Activated CD4-positive, CD25-positive, alpha-beta regulatory T cell (primary cell): ENCODE measurements at places on chromosomes 6 and 20.

GRCh38 chr20:17816804-17817587 lies 117.2 kb downstream of the BANF2 start:
- no peak for DNase-seq

GRCh38 chr20:46936415-46937156 lies 41.9 kb downstream of the EYA2 start:
- DNase-seq: no peak

- no peak for DNase-seq
These were observed 14.4 kb upstream of the FAM217A start for GRCh38 chr6:4093288-4093687.

DNA sequence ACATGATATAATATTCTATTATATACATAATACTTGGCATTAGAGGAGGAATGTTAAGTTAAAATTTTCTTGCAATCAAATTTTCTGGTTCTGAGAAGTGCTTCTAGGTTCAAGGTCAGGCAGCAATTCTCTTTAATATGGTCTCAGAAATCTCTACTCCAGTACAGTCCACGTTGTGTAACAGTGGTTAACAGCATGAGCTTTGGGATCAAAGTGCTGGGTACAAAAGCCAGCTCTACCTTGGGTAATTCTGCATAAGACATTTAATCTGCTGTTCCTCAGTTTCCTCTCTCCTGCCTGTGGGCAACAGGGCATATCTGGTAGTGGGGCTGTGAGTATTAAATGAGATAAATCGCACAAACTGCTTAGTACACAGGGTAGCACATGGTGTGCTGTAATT lies 437.8 kb downstream of the CDC5L start:
- no peak for DNase-seq

DNA sequence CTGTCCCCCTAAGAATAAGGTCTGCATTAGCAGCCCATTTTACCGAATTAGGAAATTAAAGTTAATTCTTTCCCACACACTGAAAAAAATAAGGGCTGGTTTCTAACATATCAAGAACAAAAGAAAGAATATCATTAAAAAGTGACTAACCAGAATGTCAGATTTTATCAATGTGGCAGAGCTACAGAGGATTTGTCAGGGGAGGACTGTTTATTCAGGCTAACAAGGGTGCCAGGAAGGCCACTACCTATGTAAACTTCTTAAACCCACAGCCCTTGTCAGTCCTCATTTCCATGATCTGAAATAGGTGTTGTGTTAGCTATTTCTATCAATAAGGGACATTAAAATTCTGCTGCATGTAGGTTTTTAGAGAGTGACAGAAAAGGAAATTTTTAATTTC lies 76.4 kb downstream of the BACH2 start:
- DNase-seq: no peak

- no peak for DNase-seq
These were observed 100.2 kb upstream of the KCNG1 start for GRCh38 chr20:51122931-51123658.

- DNase-seq: no peak
These were observed 9.3 kb downstream of the RAET1E start for GRCh38 chr6:149888659-149889058.

GRCh38 chr20:2217857-2218539 lies 77.8 kb upstream of the TGM3 start:
- no peak for DNase-seq

DNA sequence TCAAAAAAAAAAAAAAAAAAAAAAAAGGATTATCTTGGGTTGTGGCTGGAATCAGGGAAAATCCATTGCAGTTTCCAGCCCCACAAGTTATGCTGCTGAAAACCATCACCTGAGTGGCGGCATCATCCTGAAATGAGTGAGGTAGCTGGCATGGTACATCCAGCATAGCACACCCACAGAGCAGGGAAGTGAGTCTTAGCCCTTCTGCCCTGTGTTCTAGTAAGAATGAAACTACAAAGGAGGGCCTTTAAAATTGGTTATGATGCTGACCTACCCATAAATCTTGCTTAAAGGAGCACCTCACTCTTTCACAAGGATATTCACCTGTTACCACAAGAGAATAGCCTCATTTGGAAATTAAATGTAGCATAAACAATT lies 119.2 kb downstream of the NFATC2 start:
- no peak for DNase-seq

DNA sequence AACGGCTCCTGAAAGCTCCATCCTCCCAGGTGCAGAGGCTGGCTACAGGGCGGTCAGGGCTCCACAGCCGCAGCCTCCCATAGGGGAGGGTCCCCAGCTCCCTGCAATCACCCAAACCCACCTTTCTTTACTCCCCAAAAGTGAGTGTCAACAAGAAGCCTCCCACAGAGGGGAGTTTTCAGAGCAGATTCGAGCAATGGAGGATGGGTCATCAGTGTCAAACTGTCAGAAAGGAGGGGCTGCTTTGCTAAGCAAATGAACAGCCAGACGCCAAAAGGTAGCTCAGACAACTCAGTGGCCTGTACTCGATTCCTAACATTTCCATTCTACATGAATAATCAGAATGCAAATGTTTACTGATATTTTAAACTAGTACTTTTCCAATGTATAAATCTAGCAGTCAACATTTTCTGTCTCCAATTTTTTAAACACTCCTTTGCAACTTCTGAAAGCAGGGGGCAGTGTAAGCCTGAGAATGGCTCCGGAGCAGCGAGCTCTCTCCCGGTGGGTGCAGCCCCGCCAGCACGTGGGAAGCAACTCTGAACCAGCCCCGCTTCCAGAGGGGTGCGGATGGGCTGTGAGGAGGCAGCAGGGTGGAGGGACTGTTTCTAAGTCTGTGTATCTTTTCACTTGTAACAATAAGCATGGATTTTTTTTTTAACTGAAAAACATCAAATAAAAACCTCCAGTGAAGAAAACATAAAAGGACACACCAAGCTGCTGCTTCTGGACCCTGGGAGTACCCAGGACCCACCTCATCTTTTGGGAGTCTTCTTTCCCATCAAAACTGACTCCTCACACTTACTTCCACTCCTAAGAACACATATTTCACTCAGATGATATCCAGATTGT lies 54.9 kb downstream of the TAF4 start:
- peak; percentile 46 for DNase-seq

GRCh38 chr20:22288957-22289356 lies 295.4 kb downstream of the FOXA2 start:
- DNase-seq: no peak

- no peak for DNase-seq
These were observed 72.4 kb downstream of the HFE start for GRCh38 chr6:26159357-26160273.

DNA sequence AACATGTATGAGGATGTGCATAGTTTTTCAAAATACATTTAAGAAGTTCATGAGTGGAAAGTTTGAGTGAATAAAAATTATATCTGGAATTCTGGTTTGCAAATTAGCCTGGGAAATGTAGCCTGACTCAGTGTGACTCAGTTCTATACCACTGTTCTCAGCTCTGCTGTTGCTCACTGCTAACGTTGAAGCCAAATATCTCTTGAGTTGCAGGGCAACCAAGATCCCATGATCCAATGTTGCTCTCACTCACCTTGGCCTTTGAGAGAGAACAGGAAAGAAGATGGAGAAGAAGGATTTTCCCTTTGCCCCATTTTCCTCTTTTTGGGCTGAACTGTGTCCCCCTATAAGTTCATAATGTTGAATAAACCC lies 28.9 kb downstream of the PSMB9 start:
- no peak for DNase-seq

GRCh38 chr6:111441678-111442243 lies 41.3 kb downstream of the REV3L start:
- DNase-seq: no peak

DNA sequence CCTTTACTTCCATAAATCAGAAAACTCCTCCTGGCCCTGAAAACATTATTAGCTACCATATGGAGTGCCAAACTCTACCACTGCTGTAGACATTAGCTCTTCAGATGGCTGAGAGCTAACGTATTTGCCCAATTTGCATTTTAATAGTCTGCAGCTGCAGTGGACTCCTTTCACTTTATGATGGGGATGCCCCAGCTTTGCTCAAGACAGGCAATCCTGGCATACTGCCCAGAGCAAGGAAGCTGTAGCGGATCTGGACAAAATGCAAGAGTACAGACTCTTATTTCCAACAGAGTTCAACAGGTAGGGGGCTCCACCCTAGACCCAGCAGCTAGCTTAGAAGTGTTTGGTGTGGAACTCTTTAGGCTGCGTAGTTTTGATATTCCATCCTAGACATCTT lies 246.7 kb downstream of the FOXC1 start:
- no peak for DNase-seq

- DNase-seq: no peak
These were observed 233.2 kb upstream of the SYNDIG1 start for GRCh38 chr20:24236201-24236600.

DNA sequence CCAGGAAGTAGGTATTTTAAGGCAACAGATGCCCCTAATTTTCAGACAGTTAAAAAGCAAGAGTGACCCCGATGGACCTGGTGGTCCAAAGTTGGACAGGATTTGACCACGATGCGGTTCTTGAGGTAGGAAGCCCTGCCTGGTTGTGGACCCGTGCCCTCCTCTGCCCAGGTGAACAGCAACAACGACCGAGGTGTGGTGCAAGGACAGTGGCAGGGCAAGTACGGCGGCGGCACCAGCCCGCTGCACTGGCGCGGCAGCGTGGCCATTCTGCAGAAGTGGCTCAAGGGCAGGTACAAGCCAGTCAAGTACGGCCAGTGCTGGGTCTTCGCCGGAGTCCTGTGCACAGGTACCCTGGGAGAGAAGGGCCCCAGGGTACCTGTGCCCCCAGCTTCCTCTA lies 18.7 kb downstream of the TGM6 start:
- DNase-seq: no peak

DNA sequence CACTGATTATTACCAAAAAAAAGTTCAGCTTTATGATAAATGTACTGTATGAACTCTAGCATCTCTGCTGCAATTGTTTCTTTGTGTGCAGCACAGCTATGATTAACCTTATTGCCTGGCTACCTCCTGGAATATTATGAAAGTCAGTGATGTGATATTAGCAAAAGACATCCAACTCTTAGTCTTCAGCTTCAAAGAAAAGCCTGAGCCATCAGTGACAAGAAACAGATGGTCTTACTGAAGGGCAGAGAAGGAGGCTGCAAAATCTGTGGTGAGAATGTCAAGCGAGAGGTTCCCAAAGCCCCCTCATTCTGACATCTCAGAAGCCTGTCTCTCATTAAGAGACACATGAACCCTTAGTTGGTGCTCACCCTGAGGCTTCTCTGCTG lies 89.4 kb upstream of the TNFAIP3 start:
- no peak for DNase-seq

- no peak for DNase-seq
These were observed 75.7 kb upstream of the FOXP4 start for GRCh38 chr6:41470331-41471063.

DNA sequence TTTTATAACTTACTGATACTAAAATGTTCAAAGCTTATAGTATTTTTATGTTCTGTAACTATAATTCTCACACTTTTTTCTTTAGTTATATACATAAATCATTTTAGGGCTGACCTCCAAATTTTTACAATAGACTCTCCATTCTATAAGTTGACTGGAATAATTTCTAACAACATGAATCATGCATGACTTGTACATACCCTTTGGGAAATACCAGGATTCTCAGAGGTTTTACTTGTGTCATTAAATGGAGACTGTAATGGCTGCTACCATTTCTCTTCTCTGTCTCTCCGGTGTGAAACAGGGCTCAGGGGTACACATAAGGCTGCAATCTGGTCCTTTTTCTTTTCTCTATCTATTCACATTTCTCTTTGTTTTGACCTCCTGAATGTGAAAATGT lies 222.2 kb upstream of the FLRT3 start:
- DNase-seq: no peak

- DNase-seq: no peak
These were observed 73.4 kb upstream of the FBXO30 start for GRCh38 chr6:145887969-145888368.

DNA sequence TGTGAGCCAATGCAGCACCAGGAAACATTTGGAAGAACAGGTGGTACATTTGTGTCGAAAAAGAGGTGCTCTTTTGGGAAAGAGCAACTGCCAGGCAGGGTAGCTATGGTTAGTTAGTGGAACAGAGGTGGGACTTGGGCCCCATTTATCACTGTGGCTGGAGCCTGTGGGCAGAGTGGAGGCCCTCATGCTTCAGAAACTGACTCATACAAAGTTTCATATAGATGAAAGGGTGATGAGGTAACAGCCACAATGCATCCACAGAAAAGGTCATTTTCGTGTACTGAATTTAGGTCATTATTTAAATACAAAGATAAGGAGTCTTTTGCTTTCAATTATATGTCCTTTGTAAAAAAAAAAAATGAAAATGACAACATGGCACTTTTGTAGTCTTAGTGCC lies 76.4 kb upstream of the HS3ST5 start:
- DNase-seq: no peak

- no peak for DNase-seq
These were observed 195.8 kb upstream of the FUT9 start for GRCh38 chr6:95819939-95820338.

- DNase-seq: no peak
These were observed 90.1 kb upstream of the SUPT3H start for GRCh38 chr6:45467853-45468252.

DNA sequence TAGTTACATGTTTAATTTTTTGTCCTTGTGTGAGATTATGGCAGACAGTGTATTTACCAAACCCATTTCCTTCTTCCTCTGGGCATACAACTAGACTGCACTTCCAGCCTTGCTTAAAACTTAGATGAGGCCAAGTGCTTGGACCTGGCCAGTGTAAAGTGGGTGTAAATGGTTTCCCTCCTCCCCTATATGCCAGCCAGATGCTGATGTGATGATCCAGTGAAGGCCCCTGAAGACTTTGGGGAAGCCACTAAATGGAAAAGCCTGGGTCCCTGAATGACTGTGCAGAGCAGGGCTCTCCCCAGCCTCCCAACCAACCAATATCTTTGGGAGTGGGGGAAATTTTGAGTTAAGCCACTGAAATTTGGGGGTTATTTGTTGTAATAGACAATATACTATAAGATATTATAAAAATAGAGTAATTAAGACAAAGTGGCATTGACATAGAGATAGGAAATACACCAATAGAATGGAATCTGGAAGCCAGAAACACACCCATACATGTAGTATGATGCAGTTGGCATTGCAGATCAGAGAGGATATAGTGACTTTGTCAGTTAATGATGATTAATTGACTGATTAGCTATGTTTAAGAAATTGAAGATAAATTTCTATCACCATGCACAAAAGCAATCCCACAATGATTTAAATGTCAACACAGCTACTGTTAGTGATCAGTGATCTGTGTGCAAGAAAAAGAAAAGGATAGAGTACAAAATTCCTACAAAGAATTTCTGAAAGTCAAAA lies 10.4 kb upstream of the SNX9 start:
- no peak for DNase-seq

GRCh38 chr6:24859608-24860200 lies 61.0 kb upstream of the ARMH2 start:
- no peak for DNase-seq

DNA sequence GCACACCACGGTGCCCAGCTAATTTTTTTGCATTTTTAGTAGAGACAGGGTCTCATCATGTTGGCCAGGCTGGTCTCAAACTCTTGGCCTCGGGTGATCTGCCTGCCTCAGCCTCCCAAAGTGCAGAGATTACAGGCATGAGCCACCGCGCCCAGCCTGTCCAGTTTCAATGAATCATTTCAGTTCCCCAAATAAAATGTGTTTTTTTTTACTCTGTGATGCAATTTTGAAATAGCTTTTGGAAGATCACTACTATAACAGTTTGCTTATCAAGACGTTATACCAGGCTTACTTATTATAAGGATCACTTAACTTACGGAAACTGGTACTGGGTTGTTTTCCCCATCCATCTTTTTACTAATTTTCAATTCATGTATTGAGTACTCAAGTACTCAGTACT lies 80.0 kb downstream of the SAMD5 start:
- no peak for DNase-seq
